ENCODE measurements at places on chromosomes 3 and 15.

- DNase-seq: no peak
Observed at GRCh38 chr15:40011303-40011702, 27.7 kb downstream of the SRP14 start.

DNA sequence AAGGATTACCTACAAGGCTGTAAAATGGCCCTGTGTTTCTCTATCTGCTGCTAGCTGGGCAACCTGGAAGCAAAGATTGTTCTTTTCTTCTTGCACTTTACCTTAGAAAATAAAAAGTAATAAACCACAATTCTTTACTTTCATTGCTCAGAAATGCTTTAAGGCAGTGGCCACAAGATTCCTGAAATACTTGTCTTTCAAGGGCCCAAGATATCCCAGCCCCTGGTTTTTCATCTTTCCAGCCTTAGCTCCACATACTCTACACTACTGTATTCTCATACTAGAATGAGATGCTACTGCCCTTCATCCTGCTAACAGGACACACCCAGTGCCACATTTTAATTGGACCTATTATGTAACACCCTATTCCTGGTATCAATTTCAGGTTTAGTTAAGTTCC is 78.9 kb downstream of the GTF2E1 start:
- DNase-seq: no peak

GRCh38 chr3:122862381-122862780 is 67.5 kb downstream of the SLC49A4 start:
- no peak for DNase-seq

DNA sequence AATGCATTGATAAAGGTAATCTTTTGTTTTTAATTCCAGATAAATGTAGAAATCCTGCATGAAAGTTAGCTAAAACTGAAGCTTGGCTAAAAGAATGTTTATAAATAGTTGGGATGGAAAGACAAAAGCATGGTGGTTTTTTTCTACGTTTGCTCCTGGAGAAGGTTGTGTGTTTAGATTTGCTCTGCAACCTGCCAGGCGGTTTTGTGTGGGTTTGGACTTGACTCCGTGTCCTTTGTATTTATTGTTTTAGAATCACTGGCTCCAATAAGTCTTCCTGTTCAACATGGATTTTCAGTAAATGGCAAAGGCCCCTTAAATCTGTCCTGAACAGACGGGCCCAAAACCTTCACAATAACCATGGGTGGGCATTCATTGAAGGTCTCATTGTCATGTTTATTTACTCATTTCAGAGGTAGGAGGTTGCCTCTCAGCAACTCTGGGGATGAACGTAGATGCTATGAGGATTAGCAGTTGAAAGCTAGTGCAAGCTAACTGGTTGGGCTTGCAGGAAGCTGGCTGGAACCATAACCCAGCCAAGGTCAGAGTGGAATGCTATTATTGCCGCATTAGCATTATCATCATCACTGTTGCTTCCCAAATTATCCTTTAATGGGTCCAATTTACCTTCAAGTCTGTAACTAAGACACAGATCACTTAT is 60.6 kb upstream of the ADAMTS9 start:
- DNase-seq: no peak

DNA sequence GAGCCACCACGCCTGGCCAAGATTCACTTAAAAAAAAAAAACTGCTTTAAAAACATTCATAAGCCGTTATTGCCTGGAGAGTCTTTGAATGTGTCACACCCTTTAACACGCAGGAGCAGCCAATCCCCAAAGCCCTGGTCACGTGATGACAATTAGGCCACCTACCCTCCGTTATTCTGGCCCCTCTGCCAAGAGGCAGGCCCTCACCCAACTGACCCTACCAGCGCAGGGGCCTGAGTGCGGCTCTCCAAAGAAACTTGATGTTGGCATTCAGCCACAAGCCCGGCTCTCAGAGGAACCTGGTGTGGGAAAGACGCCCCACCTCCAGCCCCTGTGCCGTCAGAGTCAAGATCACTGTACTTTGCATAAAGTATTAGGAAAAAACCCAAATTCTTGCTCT is 11.6 kb upstream of the MUC4 start:
- DNase-seq: no peak

Data from NCI-H774 (cell line).